ENCODE measurements at places on chromosomes 1 and 21.
A peak's percentile ranks its signal among the peaks of the same experiment; 100 is the strongest.

- peak; percentile 39 for DNase-seq
Observed at GRCh38 chr1:200877839-200878551, 5.2 kb downstream of the GPR25 start.

DNA sequence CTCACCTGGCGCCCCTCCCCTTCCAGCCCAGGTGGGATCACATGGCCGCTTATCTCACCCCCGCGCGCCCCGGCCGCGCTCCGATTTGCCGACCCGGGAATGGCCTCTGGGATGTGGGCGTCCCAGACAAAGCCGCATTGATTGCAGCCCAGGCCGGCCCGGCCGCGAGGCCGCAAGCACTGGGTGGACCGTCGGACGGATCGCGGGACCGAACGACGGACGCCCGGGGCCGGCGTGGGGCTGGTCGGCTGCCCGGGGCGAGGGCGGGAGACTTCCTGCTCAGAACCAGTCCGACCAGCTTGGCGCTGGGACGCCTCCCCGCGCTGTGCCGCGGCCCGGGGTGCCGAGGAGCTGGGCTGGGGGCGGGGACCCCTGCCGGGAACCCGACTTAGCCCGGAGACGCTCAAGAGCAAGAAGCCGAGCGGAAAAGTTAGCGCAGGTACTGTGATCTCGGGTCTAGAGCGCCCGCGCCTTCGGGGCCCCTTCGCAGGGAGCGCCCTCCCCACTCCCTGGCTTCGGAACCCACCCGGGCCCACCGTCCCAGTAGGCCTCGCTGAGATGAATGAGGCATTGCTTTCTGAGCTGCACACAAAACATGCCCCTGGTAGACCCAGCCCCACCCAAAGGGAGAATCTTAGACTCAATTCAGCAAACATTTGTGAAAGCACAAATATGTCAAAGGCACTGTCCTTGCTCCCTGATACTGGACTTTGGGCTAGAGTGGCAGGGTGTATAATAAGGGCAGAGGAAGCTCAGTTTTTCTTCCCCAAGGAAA, 415 bp upstream of the LAD1 start:
- DNase-seq: no peak

GRCh38 chr1:89610457-89611011, 22.4 kb upstream of the LRRC8C start:
- DNase-seq: no peak

DNA sequence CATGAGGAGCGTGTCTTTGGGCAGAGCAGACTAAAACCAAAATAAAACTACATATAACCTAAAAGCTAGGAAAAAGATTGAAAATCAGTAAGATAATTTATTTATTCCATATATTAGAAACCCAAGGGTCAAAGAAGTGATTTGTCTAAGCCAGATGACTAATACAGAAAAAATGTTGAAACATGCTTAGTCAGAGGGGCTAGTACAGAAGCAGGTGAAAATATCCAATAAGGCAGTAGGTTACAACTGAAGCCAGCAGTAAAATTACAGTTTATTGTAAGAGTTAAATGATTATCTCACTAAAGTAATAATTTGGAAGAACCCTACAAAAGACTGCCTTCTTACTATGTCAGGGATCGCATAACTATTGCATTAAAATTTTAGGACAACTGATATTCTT, 1190.9 kb upstream of the PRMT6 start:
- DNase-seq: no peak

GRCh38 chr1:30250984-30251850, 472.2 kb downstream of the MATN1 start:
- DNase-seq: no peak

- no peak for DNase-seq
Observed at GRCh38 chr1:156748670-156749418, 2.6 kb downstream of the HDGF start.

- DNase-seq: no peak
Observed at GRCh38 chr1:11691928-11692711, 610 bp downstream of the DRAXIN start.

Measured in stimulated activated CD8-positive, alpha-beta memory T cell treated with anti-CD3 and anti-CD28 coated beads, Interleukin-7, amount 100 ng/mL, for 4 hours (primary cell).